ENCODE measurements at places on chromosomes 6 and 20. TPM values are rescaled to one million over a fixed set of nuclear protein-coding genes. Genes with fewer than 3 reads are reported as not detected.
A peak's percentile ranks its signal among the peaks of the same experiment; 100 is the strongest.

- H3K27ac ChIP-seq: peak overlapping the region; percentile 22
- DNase-seq: peak; percentile 43
- H3K4me3 ChIP-seq: no peak overlapping the region
- H3K4me1 ChIP-seq: peaks cover 17% of the 10 kb centered on the region
- peaks cover 4% of the 10 kb centered on the region for H3K27me3 ChIP-seq
- H3K36me3 ChIP-seq: no peaks in the 10 kb centered on the region
These were observed 89.1 kb upstream of the CLDN20 start for GRCh38 chr6:155174576-155175211.

Gene KHDC1
- total RNA-seq: 5.8 TPM

DNA sequence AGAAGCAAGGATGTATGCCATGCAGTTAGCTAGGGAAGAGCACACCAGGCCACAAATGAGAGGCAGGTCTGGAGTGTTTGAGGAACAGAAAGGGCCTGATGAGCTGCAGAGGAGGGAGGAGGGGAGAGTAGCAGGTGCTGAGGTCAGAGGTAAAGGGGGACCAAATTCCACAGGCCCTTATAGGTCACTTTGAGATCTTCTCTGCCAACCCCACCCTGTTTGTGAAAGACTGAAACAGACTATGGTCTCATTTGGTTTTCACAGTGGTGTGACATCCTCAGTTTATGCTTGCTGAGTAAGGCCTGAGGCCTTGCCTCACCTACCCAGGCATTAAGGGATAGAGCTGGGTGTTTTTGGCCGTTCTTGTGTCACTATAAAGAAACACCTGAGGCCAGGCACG is 187.7 kb upstream of the MYLIP start:
- H3K27me3 ChIP-seq: peaks cover 2% of the 10 kb centered on the region
- no peak overlapping the region for H3K27ac ChIP-seq
- H3K4me1 ChIP-seq: no peaks in the 10 kb centered on the region

DNA sequence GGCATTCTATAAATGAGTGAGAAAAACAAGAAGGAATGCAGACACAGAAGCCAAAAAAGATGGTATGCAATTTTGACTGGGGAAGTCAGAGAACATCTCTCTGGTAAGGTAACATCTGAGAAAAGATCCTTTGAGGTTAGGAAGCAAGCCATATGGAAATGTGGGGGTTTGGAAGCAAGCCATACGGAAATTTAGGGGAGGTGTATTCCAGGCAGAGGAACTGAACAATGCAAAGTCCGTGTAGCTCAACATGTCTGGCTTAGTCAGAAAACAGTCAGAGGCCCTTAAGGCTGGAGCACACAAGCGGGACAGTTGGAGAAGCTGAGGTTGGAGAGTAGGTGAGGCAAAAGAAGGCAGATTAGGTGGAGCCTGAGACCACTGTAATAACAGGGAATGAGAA is 35.3 kb downstream of the RALGAPA2 start:
- peaks cover 7% of the 10 kb centered on the region for H3K4me1 ChIP-seq
- H3K27ac ChIP-seq: no peak overlapping the region
- no peak overlapping the region for H3K4me3 ChIP-seq
- no peaks in the 10 kb centered on the region for H3K27me3 ChIP-seq
- H3K36me3 ChIP-seq: no peaks in the 10 kb centered on the region

GRCh38 chr20:6411651-6412050 is 288.8 kb upstream of the FERMT1 start:
- no peaks in the 10 kb centered on the region for H3K36me3 ChIP-seq
- no peak for DNase-seq
- H3K4me3 ChIP-seq: no peak overlapping the region
- H3K4me1 ChIP-seq: no peaks in the 10 kb centered on the region
- H3K27me3 ChIP-seq: peaks cover 2% of the 10 kb centered on the region
- H3K27ac ChIP-seq: no peak overlapping the region

- H3K4me1 ChIP-seq: no peaks in the 10 kb centered on the region
- no peak for DNase-seq
- H3K27me3 ChIP-seq: peaks cover 2% of the 10 kb centered on the region
These were observed 182.5 kb downstream of the FNDC1 start for GRCh38 chr6:159351707-159352106.

GRCh38 chr20:17650301-17651128 is 31.5 kb downstream of the RRBP1 start:
- H3K27me3 ChIP-seq: peaks cover 3% of the 10 kb centered on the region
- peaks cover 38% of the 10 kb centered on the region for H3K4me1 ChIP-seq
- no peak overlapping the region for H3K4me3 ChIP-seq
- H3K27ac ChIP-seq: no peak overlapping the region
- H3K36me3 ChIP-seq: no peaks in the 10 kb centered on the region

Gene MRAP2
- 5.1 TPM for total RNA-seq

DNA sequence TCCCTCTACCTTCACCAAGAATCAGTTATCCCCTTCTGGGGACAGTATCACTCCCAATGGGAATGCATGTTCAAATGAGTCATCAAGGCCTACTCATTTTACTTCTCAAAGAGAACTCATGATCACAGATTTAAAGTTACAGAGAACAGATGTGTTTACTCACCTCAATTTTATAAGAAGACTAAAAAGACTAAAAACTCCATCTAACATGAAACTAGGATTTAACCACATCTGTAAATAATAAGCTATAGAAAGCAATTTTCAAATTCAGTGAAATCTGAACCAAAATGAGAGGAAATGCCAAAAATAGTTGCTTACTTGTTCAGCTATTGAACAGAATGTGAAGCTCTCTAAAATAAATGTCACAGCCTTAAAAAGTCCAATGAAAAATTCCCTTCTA is 300.1 kb upstream of the KCNQ5 start:
- peaks cover 3% of the 10 kb centered on the region for H3K4me1 ChIP-seq
- H3K4me3 ChIP-seq: no peak overlapping the region
- no peak for DNase-seq
- no peaks in the 10 kb centered on the region for H3K36me3 ChIP-seq
- H3K27ac ChIP-seq: no peak overlapping the region
- H3K27me3 ChIP-seq: no peaks in the 10 kb centered on the region

Gene KCNB1
- total RNA-seq: 3.1 TPM

Gene CALHM6
- total RNA-seq: not detected

DNA sequence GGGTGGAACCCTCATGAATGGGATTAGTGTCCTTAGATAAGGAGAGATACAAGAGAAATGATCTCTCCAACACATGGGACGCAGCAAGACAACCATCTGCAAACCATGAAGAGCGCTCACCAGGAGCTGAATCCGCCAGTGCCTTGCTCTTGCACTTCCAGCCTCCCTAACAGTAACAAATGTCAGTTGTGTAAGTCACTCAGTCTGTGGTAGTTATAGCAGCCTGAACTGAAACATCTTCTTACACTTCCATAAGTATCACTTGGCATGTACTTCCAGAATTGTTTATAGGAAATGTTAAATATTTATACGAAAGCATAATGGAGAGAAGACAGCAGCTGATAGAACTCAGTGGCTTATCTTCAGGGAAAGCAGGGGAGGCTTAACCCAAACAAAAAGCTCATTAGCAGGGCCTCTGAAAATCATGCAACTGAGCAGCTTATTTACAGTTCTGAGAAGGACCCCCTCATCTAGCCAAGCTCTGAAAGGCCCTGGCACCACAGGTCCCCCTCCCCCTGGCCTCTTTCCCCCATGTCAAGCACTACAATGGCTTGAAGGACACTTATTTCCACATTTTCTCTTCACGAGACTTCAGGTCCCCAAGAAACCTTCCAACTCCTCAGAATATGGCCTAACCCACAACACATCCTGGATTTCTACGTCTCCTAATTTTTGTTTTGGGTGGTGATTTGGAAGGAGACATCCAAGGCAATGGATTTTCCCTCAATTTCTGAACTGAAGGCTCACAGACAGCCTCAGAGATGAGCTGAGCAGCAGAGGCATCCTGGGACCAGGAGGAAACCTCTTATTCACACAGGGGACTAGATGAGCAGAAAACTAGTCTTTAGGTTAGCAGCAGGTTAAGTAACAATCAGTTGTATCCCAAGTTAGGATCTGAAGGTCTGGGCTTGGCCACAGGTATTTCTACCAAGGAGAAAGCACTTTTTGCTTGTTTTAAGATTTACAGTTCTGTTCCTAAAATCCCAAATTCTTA is 49.1 kb downstream of the GCLC start:
- no peaks in the 10 kb centered on the region for H3K4me1 ChIP-seq
- DNase-seq: no peak
- no peak overlapping the region for H3K4me3 ChIP-seq
- no peaks in the 10 kb centered on the region for H3K27me3 ChIP-seq

Gene ADGRF4
- total RNA-seq: not detected

Gene MARCKS
- total RNA-seq: 442 TPM

Gene C4B
- 6.4 TPM for total RNA-seq

- H3K27ac ChIP-seq: no peak overlapping the region
- H3K4me1 ChIP-seq: no peaks in the 10 kb centered on the region
- peaks cover 5% of the 10 kb centered on the region for H3K27me3 ChIP-seq
- no peak overlapping the region for H3K4me3 ChIP-seq
- no peak for DNase-seq
These were observed 626.7 kb upstream of the DEFB115 start for GRCh38 chr20:30630761-30631160.

GRCh38 chr20:48051794-48052474 is 266.7 kb upstream of the SULF2 start:
- no peak overlapping the region for H3K4me3 ChIP-seq
- H3K27me3 ChIP-seq: no peaks in the 10 kb centered on the region
- DNase-seq: no peak
- peaks cover 10% of the 10 kb centered on the region for H3K36me3 ChIP-seq
- H3K27ac ChIP-seq: no peak overlapping the region

- no peak overlapping the region for H3K4me3 ChIP-seq
- peaks cover 15% of the 10 kb centered on the region for H3K27me3 ChIP-seq
- H3K4me1 ChIP-seq: no peaks in the 10 kb centered on the region
- no peak for DNase-seq
- H3K36me3 ChIP-seq: peaks cover 25% of the 10 kb centered on the region
These were observed 221.0 kb upstream of the SULF2 start for GRCh38 chr20:48006036-48006833.

Gene WFDC5
- total RNA-seq: not detected

- H3K4me3 ChIP-seq: peak overlapping the region; percentile 82
- H3K27me3 ChIP-seq: peaks cover 14% of the 10 kb centered on the region
- DNase-seq: peak; percentile 95
- peaks cover 15% of the 10 kb centered on the region for H3K4me1 ChIP-seq
- H3K36me3 ChIP-seq: peaks cover 6% of the 10 kb centered on the region
These were observed 13.3 kb upstream of the RBPJL start for GRCh38 chr20:45293041-45294002.

- H3K36me3 ChIP-seq: no peaks in the 10 kb centered on the region
- no peaks in the 10 kb centered on the region for H3K27me3 ChIP-seq
- no peak overlapping the region for H3K27ac ChIP-seq
- no peaks in the 10 kb centered on the region for H3K4me1 ChIP-seq
These were observed 44.7 kb upstream of the SLC22A16 start for GRCh38 chr6:110520992-110521543.

DNA sequence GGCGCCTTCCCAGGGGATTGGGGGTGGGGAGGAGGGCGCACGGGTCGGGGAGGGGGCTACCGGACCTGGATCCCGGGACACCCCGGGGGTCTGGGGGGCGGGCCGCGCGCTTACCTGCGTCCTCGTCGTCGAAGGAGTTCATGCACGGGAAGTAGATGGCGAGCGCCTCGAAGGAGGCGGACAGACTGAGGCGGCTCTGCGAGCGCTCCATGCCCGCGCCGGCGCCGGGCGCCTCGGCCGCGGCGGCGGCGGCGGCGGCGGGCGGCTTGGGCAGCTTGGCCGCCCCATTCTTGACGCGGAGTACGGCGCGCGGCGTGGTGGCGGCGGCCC is 320 bp downstream of the RIMS4 start:
- DNase-seq: peak; percentile 31
- H3K27me3 ChIP-seq: peaks cover 15% of the 10 kb centered on the region
- no peaks in the 10 kb centered on the region for H3K36me3 ChIP-seq
- H3K27ac ChIP-seq: no peak overlapping the region

Gene ESR1
- total RNA-seq: not detected

- H3K4me1 ChIP-seq: no peaks in the 10 kb centered on the region
- peaks cover 8% of the 10 kb centered on the region for H3K27me3 ChIP-seq
- no peak overlapping the region for H3K27ac ChIP-seq
These were observed 37.1 kb downstream of the IGF2R start for GRCh38 chr6:160005861-160006540.

Gene DLL1
- 34.3 TPM for total RNA-seq

Gene ZC3H12D
- 48.7 TPM for total RNA-seq

GRCh38 chr20:51803148-51803854 is 980 bp upstream of the SALL4 start:
- H3K27ac ChIP-seq: no peak overlapping the region
- H3K36me3 ChIP-seq: no peaks in the 10 kb centered on the region
- H3K4me3 ChIP-seq: peak overlapping the region; percentile 94

DNA sequence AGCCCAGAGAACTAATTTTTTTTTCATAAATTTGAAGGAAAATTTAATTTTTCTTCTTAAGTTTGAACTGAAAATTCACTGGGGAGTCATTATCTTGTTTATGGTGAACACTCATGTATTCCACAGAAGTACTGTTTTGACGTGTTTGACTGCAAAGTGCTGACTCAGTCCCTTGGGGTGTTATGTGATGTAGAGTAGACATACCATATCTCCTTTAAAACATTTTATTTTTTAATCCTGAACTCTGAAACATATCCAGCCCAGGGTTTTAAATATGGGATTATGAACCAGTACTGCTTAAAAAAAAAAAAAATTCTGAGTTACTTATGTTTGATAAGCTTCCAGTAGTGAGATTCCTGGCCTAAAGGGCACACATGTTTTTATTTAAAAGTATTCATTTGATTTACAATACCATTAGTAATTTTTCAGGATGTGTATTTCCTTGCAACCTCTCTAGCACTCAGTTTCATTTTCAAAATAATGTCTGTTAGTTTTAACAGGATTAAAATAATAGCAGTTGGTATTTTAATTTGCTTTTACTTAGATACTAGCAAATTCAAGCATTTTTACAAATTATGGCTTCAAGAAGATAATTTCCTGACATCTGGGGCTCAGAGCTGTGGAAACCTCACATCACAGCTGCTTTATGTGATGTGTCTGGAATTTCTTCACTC is 81.7 kb upstream of the PDE10A start:
- peaks cover 3% of the 10 kb centered on the region for H3K27me3 ChIP-seq
- no peak overlapping the region for H3K27ac ChIP-seq
- peaks cover 6% of the 10 kb centered on the region for H3K36me3 ChIP-seq
- no peaks in the 10 kb centered on the region for H3K4me1 ChIP-seq

DNA sequence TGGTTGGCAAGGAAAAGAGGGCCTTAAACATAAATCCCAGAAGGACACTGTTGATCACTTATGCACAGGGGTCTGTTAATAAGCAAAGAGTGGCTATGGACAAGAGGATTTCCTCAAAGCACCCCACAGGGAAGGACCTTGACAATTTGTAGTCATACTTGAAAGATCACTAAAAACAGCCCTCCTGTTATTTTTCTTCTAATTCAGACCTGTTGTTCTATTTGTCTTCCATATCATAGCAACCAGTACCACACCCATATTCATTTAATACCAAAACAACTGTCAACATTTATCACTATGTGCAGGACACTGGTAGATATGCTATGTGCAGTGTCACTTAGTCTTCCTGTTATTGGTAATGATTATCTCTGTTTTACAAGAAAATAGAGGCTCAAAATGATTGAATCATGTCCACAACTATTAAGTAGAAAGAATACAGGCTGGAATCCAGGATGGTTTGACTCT is 3.2 kb upstream of the DYNLRB1 start:
- H3K4me1 ChIP-seq: peaks cover 11% of the 10 kb centered on the region
- no peak overlapping the region for H3K4me3 ChIP-seq
- H3K36me3 ChIP-seq: no peaks in the 10 kb centered on the region
- H3K27ac ChIP-seq: no peak overlapping the region
